ENCODE measurements at places on chromosomes 2 and 18.
A peak's percentile ranks its signal among the peaks of the same experiment; 100 is the strongest.

DNA sequence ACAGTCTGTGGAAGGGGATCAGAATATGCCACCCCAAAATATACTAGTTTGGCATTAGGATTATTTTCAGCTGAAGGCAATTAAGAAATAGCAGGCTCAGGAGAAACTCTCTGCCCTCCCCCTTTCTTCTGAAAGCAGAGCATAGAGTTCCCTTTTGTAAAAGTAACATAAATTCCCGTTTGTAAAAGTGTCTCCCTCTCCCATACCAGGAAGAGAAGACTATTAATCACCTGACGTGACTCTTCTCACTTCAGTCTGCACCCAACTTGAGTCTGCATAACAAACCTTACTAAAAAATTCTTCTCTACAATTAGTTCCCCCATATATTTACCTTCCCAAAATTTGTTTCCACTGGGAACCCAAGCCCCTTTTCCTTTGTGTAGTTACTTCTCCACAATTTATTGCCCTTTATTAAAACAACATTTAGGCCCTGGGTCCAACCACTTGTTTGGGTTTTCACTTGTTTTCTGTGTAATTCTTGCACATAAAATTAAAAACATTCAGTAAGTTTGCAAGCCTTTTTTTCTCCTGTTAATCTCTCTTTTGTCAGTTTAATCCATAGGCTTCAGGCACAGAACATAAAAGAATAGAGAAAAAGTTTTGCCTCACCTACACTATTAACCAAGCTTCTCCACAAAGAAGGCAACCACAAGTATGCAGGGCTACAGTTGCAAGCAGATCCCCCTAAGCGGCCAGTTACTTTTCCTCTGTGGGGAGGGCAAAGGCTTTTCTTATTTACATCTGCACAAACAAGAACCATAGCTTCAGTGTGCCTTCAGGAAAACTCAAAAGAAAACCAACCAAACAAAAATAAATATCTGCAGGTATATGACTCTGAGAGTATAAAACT lies 107.6 kb upstream of the MSH2 start:
- no peak for DNase-seq

GRCh38 chr2:221529177-221529942 lies 42.7 kb downstream of the EPHA4 start:
- DNase-seq, result no peak

- no peak for DNase-seq
These were observed 222.3 kb upstream of the CDH19 start for GRCh38 chr18:66826211-66826610.

GRCh38 chr2:151852260-151853069 lies 24.2 kb upstream of the ARL5A start:
- no peak for DNase-seq

DNA sequence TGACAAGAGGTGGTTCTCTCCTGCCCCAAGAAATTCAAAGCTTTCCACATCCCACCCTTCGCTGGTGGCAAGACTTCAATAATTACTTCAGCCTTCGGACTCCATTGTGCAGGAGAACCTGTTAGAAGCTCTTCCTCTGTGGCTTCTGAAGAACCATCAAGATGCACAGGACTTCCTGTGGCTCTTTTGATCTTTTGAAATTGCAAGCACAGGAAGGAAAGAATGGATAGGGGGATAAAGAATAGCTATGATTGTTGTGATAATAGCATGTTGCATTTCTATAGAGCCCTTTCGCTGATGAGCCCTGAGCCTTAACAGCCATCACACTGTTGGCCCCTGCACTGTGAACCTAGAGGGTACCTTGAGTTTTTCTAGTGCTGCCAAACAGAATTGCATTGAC lies 7.4 kb downstream of the EPAS1 start:
- DNase-seq, result no peak

- no peak for DNase-seq
These were observed 58.1 kb upstream of the TMEM182 start for GRCh38 chr2:102703748-102704147.

- no peak for DNase-seq
These were observed 64.9 kb downstream of the EPAS1 start for GRCh38 chr2:46361920-46362666.

DNA sequence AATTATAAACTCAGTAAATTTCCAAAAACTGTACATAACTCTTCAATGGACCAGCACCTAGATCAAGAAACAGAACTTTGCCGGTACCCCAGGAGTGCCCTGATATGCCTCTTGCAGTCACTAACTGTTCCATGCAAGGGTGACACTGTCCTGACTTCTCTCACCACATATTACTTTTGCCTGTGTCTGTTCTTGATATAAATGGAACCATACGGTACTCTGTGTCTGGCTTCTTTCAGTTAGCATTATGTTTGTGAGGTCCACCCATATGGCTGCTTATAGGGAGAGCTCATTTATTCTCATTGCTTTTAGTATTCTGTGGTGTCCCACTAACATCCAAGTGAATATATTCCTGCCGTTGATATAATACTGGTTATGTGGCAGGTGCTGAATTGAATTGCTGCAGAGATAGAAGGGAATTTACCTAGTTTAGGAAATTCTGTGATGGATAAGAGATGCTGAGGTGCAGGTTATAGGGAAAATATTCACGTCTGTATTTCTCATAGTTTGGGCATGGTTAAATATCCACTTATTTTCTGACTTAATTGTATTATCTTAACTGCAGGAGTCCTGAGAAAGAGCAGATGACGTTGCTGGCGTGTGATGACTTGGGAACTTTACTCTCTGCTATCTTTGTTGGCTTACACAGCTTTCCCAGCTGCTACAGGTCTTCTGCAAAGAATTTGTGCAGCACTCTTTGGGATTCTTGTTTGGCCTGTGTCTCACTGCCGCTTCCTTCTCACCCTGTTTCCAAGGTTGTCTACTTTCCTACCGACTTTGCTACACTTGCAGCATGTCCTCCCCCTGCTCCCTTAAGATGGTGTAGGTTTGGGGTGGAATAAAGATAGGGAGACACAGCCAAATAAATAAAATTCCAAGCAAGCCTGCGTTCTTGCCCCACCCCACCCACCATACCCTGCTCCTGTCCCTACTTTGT lies 107.9 kb downstream of the MAP4K4 start:
- no peak for DNase-seq

- DNase-seq, result no peak
These were observed 6.5 kb downstream of the MOGAT1 start for GRCh38 chr2:222677981-222678380.

- no peak for DNase-seq
These were observed 6.0 kb upstream of the NFE2L2 start for GRCh38 chr2:177270531-177270930.

DNA sequence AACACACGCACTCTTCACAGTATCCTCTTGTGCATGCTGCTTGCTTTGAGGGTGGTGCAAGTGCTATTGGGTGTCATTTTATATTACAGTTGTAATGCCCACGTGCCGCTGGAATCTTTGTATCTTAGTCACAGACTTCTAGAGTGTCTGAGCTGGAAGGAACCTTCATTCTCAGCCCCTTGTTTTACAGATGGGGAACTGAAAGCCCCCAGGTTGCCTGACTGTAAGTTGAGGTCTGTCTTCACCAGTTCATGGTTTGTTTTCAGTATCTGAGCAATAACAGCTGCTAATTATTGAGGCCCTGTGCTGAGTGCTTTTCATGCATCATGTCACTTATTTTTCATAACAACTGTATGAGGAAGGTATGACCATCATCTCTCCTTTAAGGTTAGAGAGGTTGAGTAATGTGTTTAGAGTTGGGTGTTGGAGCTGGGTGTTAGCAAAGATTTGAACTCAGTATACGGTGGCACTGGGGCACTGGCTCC lies 77.0 kb downstream of the PRKCE start:
- DNase-seq, result no peak

GRCh38 chr18:5895876-5896740 lies 786 bp upstream of the TMEM200C start:
- DNase-seq, result no peak

- no peak for DNase-seq
These were observed 21.9 kb upstream of the RMP24 start for GRCh38 chr18:35950628-35950982.

- no peak for DNase-seq
These were observed 127.4 kb downstream of the PLCL1 start for GRCh38 chr2:197931661-197932312.

GRCh38 chr2:146278881-146279280 lies 1565.9 kb upstream of the ACVR2A start:
- DNase-seq, result no peak

GRCh38 chr2:200466425-200467418 lies 43.1 kb downstream of the KCTD18 start:
- no peak for DNase-seq

- DNase-seq, result no peak
These were observed 76.0 kb upstream of the PELI1 start for GRCh38 chr2:64220265-64220664.

- no peak for DNase-seq
These were observed 80.8 kb upstream of the PAPOLG start for GRCh38 chr2:60675301-60675700.

DNA sequence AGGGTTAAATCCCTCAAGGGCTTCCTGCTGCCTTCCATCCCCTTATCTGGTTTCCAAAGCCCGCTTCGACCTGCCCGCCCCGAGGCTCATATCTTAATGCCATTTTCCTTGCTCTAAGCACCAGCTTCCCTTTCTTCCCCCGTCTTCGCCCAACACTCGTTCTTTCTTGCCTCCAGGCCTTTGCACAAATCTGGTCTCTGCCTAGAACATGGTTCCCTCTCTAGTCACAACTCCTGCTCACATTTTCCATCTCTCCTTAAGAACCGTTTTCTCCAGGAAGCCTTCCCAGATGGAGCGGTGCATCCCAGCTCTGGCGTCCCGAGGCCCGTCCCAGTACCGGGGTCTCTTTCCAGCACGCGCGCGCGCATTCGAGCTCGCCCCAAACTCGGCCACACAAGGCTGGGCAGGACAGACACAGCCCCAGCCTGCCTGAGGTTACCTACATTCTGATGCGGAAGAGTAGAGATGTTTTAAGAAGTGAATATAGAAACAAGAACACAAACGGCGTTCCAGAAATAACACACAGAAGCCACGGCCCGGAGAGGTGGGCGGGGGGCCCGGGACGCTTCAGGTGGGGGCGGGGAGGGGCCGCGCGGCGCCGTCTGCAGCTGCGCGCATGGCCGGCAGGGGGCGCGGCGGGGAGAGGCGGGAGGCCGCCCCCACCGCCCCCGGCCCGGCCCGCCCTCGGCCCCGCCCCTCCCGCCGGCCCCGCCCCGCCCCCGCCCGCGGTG lies at the start of gene DGKD:
Gene DGKD (plus strand): TSS at position 726 of the 731 bp plus-strand sequence. CDS start 25 bp downstream, outside the sequence.
- DNase-seq, result peak; percentile 63

DNA sequence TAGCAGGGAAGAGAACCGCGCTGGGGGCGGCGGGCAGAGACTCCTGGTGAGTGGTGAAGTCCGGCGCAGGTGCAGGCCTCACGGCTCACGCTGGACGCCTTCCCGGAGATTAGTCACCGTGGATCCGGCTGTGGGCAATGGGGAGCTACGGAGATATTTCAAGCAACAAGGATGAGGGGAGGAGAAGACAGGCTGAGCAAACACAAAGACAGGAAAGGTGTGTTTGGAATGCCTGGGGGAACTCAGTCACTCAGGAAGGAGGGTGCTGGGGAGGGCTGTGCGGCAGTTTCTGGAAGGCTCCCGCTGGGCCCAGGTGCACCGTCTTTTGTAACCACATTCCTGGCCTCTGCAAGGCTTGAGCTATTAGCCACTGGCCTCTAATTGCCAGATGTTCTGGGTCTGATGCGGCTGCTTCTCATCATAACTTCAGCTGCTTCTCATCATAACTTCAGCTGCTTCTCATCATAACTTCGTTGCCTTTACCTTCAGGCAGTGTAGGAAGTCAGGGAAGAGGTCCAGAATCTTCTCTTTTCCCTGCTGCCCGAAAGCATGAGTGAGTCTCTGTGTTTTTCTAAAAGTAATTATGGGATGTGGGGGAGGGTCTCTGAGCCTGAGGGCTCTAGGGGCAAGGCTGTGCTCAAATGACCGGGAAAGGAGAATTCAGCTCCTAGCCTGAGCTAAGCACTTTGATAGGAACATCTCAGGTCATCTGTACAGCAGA lies 118.9 kb downstream of the PXDN start:
- no peak for DNase-seq

DNA sequence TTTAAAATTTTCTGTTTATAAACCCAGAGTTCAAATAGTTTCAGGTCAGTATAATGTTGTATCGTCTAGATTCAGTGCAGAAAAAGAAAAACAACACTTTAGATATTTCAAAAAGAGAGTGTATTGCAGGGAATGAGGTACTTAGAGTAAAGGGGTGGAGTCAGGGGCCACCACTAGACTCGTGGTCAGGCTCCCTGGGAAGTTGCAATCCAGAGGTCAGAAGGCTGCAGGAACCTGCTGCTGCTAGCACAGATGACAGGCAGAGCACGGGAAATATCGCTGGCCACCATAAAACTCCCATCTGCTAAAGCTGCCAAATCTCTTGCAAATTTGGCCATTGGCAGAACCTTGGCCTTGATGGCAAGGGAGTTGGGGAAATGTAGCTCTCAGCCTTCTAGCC lies 64.6 kb downstream of the THNSL2 start:
- DNase-seq, result no peak

DNA sequence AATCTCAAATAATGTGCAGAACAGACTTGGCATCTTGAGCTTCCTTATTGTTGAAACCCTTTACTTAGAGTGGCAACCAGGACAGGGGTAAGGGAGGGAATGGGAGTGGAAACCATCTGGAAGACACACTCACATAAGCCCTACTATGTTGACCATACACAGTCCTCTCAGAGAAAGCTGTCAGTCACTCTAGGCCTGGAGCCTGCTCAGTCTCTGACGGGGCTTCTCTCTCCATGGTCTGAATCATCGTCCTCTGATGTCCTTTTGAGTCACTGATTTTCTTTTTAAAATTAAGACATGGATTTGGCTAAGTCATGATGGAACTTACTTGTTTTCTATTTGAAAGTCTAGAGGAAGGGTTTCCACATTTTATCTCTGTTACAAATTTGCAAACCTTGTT lies 74.0 kb downstream of the MYO1B start:
- no peak for DNase-seq

DNA sequence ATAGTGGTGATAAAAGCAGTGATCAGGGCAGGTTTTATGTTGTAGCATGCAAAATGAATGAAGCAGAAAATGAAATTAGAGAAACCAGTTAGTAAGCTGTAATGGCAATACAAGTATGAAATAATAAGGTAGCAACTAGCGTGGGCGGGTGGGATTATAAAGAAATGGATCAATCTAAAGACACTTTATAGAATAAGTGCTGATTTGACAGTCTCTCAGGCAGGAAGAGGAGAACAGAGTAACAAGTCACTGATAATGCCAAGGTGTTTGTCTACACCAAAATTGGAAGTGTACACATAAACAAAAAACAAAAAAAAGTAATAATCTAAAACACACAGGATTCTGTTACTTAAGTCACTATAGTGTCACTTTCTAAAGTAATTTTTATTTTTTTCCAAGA lies 51.0 kb upstream of the PCBP1 start:
- DNase-seq, result no peak

DNA sequence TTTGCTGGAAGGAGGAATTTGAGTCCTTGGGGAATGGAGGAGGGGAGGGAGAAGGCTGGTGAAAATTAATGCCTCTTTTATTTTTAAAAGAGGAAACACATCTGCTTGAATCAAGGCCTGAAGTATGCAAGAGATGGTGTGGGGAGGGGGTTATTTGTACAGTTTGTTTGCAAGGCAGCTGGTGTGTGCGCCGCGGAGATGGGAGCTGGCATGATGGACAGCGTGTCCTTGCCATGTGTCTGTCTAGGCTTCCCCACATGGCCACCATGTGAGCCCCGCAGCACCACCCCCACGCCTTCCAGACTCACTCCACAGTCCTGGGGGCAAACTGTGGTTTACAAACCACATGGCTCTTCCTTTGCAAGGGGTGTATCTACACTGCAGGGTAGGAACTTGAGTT lies 154.8 kb upstream of the APCDD1 start:
- no peak for DNase-seq

GRCh38 chr2:203802342-203803052 lies 65.1 kb upstream of the CTLA4 start:
- no peak for DNase-seq

All from activated gamma-delta T cell (primary cell).